Jurkat, Clone E6-1 (cell line): ENCODE measurements at places on chromosomes 2 and 18.

DNA sequence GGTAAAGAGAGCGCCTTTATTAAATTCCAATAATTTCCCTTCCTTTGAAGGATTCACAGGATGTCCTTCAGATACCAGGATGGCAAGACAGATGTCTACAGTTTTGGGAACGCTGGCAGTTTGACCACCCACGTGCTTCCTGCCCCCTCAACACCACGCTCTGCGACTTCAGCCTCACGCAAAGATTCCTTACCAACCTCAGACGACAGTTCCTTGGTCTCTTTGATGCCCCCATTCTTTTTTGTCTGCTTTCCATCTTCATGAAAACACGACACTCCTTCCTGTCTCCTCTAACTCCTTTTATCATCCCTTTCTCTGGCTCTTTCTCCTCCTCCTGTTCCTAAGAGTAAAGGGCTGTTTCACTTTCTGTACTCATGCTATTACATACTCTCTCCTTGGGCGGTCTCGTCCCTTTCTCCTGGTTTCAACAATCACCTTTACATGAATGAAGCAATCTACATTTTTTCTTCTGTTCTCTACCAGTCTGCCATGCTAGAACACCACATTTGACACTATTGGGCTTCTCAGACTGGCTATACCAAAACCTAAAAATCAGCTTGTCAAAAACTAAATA lies 189.9 kb upstream of the PGAP1 start:
- DNase-seq, result no peak

- no peak for DNase-seq
Measured at GRCh38 chr2:61439241-61440002, 31.5 kb downstream of the USP34 start.

- DNase-seq, result no peak
Measured at GRCh38 chr18:21853016-21853415, 112.4 kb downstream of the MIB1 start.

DNA sequence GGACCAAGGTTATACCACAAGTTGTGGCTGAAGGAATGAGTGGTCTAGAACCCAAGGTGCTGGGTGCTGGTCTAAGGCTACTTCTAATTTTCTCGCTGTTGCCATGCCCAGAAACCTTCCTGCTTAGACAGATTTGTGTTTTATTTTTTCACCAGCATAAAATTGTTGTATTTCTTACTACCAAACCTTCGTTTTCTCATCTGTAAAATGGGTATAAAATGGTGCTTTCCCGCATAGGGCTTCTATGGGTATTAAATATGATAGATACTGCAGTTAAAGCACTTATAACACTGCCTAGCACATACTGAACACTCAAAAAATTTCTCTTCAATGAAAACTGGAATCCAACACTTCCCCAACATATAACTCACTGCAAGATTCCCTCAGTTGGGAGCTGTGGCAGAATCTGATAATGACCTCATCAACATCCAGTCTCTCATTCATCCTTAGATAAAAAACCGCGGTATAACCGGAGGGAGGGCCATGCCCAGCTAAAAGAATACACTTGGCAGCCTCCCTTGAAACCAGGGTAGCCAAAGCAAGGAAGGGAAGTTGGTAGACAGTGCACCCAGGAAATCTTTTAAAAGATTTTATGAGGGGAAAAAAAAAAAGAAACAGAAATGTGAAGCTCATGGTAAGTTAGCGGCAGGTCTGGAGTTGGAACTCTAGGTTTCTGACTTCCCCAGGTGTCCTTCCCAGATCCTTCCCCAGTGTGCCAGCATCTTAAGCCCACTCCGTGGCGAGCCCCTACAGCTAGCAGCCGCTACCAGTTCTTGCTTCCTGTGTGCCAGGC lies 1.2 kb downstream of the NEMP2 start:
- DNase-seq, result no peak

- DNase-seq, result peak; percentile 78
Measured at GRCh38 chr2:30231996-30232800, 864 bp downstream of the LBH start.

DNA sequence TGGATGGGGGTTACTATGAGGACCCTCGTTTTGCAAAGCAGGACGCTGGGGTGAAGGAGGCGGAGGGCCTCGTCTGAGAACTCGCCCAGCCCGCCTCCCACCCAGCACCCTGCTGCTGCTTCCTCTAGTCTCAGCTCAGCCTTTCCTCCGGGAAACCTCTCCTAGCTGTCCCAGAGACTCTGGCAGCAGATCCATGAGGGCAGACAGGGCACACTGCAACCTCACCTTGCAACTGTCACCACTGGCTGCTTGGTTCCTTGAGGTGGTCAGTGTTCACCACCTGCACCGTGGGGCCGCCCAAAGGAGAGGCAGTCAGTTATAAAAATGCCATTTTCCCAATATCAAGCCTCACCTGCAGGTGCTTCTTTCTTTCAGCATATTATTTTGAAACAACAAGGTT lies 45.6 kb downstream of the PARD6G start:
- DNase-seq, result no peak

- DNase-seq, result peak; percentile 51
Measured at GRCh38 chr2:73291093-73291460, 2.3 kb downstream of the EGR4 start.

GRCh38 chr2:236785611-236786057 lies 216.0 kb downstream of the ACKR3 start:
- DNase-seq, result no peak
